H1 (cell line): ENCODE measurements at places on chromosomes 3 and 15. TPM values are rescaled to one million over a fixed set of nuclear protein-coding genes. Genes with fewer than 3 reads are reported as not detected.

DNA sequence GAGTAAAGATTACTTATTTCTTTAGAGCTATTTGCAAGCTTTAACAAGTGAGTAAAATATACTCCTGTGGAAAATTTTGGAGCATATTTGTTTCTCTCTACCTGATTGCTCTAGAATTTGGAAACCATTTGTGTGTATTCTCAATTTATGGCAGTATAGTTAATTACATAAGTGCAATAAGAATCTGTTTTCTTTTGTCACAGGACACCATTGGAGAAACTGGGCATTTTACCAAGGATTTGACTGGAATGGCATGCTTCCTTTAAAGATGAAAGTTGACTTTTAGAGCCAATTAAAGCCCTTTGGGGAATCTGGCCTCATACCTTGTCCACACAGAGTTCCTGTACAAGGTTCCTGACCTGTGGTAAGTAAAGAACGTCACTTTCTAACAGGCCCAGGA lies 38.4 kb downstream of the PAQR5 start:
- H3K4me1 ChIP-seq, result 0 out of 2 replicates have a peak, but pooled peaks cover 3% of the 10 kb centered on the region
- DNase-seq, result no peak
- H3K4me3 ChIP-seq, result no peak overlapping the region
- H3K36me3 ChIP-seq, result no peaks in the 10 kb centered on the region

GRCh38 chr3:94307588-94307987 lies 244.7 kb downstream of the NSUN3 start:
- no peak overlapping the region for H3K27ac ChIP-seq
- no peaks in the 10 kb centered on the region for H3K27me3 ChIP-seq
- H3K36me3 ChIP-seq, result no peaks in the 10 kb centered on the region
- no peak for DNase-seq

DNA sequence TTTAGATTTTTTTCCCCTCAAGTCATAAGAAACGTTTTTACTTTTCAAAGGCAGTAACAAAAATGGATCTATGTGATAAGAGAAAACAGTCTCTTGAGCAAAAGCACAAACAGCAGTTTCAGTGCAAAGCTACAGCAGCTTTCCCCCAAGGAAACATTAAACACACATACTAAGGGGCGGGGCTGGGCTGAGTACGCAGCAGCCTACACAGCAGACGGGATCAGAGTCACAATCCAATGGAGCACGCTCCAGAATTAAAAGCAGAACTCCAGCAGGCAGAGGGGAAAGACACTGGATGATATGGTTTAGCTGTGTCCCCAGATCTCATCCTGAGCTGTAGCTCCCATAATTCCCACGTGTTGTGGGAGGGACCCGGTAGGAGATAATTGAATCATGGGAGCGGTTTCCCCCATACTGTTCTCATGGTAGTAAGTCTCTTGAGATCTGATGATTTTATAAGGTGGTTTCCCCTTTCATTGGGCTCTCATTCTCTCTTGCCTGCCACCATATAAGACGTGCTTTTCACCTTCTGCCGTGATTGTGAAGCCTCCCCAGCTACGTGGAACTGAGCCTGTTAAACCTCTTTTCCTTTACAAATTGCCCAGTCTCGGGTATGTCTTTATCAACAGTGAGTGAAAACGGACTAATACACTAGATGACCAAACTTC lies 116.2 kb upstream of the SLCO3A1 start:
- H3K27ac ChIP-seq, result no peak overlapping the region
- no peaks in the 10 kb centered on the region for H3K27me3 ChIP-seq
- no peak for DNase-seq
- no peak overlapping the region for H3K4me3 ChIP-seq

- H3K4me1 ChIP-seq, result no peaks in the 10 kb centered on the region
- no peaks in the 10 kb centered on the region for H3K27me3 ChIP-seq
- no peak for DNase-seq
Measured at GRCh38 chr15:80267658-80268057, 15.6 kb upstream of the CTXND1 start.

DNA sequence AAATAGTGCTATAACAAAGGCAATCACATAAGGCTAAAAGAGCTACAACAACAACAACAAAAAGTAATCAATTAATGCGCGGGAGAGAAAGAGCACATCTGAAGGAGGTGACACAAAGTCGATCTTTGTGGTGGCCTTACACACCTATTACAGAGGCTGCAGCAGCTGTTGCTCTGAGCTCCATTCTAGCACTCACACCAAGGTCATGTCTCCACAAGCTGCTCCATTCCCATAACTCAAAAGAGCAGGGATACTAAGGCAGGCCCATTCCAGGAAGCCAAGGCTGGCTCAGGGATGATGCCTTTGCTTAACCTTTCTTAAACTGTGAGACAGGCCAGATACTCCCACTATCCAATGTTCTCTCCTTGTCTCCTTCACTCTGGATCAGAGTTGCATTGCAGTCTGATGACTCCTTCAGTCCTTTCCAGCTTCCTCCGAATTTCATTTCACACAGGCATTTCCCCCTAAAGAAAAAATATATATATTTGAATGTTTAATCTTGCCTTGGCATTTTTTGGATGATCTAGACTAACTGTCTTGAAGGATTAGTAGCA lies 52.7 kb downstream of the SNTN start:
- no peaks in the 10 kb centered on the region for H3K4me1 ChIP-seq
- DNase-seq, result no peak
- H3K4me3 ChIP-seq, result no peak overlapping the region
- H3K27ac ChIP-seq, result no peak overlapping the region
- H3K27me3 ChIP-seq, result no peaks in the 10 kb centered on the region

The TRIM69 gene
- 6.2 and 6.4 TPM in 2 replicates for total RNA-seq

- no peaks in the 10 kb centered on the region for H3K4me1 ChIP-seq
- no peak for DNase-seq
- H3K27me3 ChIP-seq, result no peaks in the 10 kb centered on the region
- H3K27ac ChIP-seq, result no peak overlapping the region
Measured at GRCh38 chr15:40424483-40425115, 16.2 kb upstream of the BAHD1 start.
